Activated B cell treated with CpG ODN at 0.5 μM for 24 hours (primary cell): ENCODE measurements at places on chromosomes 7 and 10.

DNA sequence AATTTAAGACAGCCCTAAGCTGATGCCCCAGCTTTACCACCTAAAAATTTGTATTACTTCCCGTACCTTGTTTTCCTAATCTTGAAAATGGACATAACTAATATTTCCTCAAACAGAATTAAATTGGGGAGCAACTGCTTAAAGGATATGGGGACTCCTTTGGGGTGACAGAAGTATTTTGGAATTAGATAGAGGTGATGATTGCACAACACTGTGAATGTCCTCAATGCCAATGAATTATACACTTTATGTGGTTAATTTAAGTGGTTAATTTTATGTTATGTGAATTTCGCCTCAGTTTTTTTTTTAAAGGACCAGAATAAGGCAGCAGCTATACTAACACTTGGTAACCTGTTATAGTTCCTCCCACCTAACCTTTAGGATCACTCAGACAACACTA is 19.9 kb upstream of the NPFFR1 start:
- DNase-seq = no peak

- DNase-seq = no peak
These were observed 337.1 kb downstream of the RNLS start for GRCh38 chr10:88245974-88246511.

GRCh38 chr10:23884670-23885069 is 324.3 kb upstream of the KIAA1217 start:
- no peak for DNase-seq

- DNase-seq = no peak
These were observed 335.3 kb downstream of the GLRX3 start for GRCh38 chr10:130471486-130471885.

- DNase-seq = no peak
These were observed 60.0 kb downstream of the ICA1 start for GRCh38 chr7:8201846-8202441.

DNA sequence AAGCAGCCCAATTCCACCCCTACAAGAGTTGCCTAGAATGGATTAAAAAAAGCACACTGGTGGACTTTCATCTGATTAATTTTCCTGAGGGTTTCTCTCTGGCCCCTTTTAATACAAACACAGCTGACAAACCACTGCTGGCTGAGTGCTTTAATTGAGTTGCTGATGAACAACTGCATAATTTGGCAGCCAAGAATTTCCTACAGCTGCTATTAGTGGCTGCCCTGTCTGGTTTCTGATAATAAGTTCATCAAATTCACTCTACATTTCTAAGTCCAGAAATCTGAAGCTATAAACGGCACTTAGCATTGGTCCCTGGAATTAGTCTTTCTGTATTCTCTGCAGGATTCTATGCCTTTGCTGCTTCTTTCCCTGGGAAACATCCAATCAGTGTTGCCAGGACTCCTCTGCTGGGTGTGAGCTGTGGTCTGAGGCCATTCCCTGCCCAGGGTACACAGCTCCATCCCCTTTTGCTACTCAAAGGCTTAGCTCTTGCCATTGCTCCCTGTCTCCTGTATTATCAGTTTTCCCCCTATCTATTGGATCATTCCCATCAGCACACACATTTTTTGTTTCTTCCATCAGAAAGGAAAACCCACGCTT is 110.6 kb downstream of the LSM5 start:
- DNase-seq = no peak
